Fibroblast of pulmonary artery (primary cell): ENCODE measurements at places on chromosomes 13 and 19.

DNA sequence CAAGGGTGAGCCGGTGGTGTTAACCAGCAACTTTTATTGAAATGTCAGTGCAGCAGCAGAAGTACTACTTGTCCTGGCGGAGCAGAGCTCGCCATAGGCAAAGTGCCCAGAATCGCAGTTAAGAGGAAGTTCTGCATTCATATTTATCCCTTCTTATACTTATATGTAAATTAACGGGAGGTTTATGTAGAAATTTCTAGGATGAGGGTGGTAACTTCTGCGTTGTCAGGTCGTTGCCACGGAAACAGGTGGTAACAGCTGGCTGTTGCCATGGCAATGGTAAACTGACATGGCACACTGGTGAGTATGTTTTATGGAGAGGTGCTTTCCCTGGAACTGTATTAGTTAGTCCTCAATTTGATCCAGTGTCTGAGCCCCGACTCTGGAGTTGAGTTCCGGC is 2494.9 kb upstream of the PCDH20 start:
- DNase-seq = peak; percentile 38

GRCh38 chr13:91714855-91715254 is 316.4 kb downstream of the GPC5 start:
- no peak for DNase-seq

GRCh38 chr13:40169476-40169875 is 497.0 kb downstream of the FOXO1 start:
- no peak for DNase-seq

DNA sequence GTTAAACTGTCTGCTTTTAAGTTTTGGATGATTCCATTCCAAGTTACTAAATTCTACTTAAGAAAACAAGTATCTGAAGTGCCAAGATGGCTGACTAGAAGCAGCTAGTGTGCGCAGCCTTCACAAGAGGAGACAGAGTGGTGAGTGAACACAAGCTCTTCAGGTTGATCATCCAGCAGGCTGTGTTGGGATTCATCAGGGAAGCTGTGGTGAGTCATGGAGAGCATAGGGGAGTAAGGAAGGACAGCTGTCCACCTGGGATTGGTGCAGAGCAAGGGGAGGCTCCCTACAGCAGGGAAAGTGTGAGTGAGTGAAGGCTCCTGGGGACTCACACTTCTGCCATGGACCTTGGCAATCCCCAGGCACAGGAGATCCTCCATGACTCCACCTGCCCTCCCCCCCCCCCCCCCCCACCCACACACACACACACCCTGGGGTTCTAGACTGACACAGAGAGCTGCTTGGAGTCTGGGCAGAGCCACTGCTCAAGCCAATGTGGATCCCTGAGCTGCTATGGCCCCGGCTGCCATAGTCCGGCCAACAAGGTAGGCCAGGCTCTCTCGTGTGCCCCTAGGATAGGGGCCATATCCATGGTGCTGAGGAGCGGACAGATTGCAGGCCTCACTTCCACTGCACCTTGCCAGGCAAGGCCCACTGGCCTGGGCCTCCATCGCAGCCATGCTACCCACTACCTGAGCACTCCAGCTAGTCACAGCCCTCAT is 23.5 kb downstream of the SLC25A15 start:
- no peak for DNase-seq

DNA sequence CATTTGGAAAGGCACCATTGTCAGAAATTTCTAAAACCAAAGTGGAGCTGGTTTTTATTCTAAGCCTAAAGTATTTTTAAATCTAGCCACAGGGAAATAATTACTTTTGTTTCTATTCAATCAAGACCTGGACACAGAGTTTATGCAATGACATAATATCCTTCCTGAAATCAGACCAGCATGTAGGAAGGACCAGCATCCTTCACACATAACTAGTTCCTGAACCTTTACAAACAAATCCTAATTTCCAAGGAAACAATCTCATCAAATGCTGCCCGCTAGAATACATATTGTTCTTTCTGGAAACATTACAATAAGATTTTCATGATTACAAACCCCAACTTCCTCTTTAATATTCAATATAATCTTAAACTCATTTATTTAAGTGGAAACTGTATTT is 1.5 kb downstream of the STARD13 start:
- peak; percentile 66 for DNase-seq

DNA sequence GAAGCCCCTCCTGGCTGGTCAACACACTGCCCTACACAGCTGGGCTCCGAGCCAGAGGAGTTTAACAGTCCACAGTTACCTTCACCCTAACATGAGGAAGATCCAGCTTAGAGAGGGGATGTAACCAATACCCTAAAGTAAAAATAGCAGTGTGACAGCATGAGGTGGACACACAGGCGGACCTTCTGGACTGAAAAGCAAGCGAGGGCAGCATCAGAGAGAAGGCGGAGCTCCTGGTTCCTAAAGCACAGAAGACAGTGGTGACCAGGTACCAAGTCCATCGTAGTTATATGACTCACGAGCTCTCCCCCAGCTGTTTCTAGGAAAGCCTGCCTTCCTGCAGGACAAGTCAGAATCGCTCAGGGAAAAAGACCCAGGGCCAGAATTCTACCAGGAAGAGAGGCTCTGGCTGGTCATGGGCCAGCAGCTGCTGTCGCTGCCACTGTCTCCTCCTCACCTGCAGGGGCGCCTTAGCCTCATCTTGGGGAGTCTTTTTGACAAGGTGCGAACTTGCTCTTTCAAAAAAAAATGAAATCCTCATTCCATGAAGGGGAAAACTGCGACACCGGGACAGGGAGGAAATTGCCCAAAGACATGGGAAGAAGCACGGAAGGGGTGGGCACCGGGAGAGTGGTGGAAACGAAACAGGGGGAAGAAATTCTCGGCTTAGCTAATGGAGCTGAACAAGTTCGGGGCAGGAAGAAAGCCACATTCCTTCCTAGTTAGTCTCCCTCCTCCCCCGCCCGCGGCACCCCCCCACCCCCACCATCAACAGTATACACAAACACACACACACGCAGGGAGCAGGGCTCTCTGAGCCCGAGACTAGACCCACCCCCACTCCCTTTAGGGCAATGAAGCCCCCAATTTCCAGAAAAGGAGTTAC is 1.7 kb downstream of the ELL start:
- DNase-seq = peak; percentile 83

DNA sequence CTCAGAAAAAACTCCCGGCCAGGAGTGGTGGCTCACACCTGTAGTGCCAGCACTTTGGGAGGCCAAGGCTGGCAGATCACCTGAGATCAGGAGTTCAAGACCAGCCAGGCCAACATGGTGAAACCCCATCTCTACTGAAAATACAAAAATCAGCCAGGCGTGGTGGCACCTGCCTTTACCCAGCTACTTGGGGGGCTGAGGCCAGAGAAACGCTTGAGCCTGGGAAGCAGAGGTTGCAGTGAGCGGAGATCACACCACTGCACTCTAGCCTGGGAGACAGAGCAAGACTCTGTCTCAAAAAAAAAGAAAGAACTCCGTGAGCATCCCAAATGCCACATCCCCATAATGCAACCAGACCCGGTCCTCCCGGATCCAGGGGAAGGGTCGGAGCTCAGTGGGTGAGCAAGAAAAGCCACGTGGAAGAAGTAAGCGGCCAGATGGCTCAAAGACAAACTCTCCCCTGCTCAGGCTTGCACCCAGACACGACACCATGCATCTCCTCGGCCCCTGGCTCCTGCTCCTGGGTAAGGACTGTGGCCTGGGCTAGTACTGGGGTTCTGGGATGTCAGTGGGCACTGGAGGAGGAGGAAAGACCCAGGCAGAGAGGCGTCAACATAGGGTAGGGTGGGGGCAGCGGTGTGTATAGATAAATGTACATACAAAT is 2.7 kb downstream of the CD22 start:
- no peak for DNase-seq

DNA sequence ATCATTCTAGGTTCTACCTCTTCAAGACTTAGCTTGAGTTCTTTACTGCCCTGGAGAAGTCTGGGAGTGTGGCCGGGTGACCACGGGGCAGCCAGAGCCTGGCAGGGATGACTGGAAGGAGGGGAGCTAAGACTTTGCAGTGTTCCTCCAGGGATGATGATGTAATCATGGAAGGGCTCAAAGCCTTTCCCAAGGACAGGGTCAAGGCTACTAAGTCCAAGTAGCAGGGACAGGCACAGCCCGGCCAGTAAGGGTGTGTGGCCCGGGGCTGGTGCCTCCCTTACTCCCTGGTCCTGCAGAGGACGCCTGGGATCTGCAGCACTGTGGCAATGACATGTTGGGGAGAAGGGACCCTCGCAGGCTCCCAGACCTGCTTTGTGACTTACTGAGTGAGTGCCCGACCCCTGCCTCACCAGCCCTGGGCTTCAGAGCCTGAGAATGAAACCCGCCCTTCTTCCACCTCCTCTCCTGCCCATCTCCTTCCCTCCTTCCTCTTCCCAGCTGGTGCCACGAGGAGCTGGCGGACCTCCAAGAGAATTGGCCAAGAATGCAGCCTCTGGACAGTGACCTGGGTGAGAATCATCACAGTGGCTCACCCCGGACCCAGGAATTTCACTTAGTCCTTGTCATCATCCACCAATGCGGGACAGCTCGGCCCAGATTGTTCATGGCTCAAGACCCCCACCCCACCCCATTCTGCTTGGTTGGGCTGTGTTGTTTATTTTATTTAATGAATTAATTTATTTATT is 15.6 kb upstream of the FBXO17 start:
- no peak for DNase-seq

DNA sequence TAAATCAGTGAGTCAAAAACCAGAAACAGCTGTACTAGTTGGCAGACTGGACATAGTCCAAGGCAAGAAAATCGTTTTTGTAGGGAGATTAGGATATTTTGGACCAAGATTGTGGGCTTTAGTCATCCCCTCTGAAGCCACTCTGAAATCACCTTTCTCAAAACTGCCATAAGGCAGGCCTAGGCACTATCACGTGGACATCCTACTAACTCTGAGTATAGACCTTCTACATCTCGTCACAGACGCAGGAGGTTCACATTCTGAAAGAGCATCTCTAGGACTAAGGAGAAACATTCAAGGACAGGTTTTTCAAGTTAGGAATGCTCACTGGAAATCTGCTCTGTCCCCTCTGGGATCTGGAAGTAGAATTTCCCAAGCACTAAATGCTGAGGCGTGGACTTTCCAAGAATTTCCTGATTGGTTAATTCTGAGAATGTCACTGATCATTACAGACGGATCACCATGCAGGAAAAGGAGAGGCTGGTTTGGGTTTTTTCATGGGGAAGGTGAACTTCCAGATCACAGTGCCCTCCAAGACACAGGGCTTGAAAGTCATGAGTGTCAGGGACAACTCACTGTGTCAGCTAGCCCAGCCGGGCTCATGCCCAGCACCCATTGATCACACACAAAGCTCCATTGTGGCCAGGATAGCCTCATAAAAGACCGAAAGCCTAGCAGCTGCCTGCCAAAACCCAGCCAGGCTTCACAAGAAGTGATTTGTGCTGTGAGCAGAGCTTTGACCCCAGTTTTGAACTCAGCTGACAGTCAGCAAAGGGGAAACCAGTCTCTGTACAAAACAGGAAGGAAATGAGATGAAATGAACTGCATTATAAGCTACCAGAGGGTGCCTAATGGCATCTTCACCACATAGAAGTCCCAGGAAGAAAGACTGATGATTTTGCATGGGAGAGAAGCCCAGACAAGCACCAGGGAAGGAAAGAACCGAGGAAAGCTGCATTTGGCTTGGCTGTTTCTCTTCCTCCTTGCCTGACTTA is 2.7 kb upstream of the RUBCNL start:
- no peak for DNase-seq

DNA sequence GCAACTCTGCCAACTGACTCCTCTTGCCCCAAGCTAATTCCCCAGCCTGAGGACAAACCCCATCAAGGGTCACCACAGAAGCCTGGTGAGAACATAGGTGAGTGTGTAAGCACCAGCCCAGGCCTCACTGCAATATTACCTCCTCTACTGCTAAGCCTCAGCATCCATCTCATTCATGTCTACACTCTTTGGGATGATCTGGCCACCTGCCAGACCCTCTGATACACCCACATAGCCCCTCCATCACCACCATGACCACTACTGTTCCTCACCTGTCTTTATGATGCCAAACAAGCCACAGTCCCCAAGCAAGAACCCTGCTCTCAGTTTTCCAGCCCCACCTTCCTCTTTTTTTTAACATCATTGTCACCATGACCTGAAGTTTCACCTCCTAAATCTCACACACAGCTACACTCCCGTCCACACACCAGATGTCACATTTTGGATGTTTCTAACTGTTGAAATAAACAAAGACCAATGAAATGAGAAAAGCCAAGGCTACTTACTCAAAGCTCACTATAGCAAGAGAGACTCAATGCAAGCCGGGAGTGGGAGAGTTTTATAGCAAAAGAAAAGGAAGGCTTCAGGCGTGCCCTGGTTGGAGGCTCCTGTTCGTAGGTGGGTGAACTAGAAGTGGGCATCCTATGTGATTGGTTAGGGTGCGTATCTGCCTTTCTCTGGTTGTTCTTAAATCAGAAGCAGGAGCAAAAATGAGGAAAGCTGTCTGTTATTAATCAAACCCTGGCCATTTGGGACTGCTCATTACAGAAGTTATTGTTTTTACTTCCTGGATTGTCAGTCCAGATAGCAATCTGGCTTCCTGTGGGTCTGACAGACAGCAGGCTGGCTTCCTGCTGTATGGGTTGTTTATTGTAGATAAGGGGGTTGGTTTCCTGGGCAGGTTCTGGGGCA is 2.0 kb downstream of the ZNF792 start:
- DNase-seq = peak; percentile 46

DNA sequence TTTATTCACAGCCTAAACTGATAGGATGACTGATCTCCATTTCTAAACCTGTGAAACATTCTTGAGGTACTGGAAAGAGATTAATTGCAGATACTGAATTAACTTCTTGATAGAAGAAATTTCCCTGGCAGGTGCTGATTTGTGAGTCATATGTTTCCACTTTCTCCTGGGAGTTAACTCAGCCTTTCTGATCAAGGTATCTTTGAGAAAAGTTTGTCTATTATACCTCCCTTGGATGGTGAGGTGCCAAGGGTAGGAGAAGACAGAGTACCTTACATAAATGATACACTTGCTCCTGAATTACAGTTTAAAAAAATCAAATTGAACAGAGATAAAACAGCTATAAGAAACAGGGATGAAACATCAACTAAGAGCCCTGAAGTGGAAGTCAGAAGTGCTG is 123.0 kb downstream of the RGCC start:
- DNase-seq = no peak

- DNase-seq = no peak
Measured at GRCh38 chr19:46052896-46053295, 12.1 kb upstream of the IGFL4 start.
